ENCODE measurements at places on chromosomes 1 and 21. TPM values are rescaled to one million over a fixed set of nuclear protein-coding genes. Genes with fewer than 3 reads are reported as not detected.

Gene RAD54L
- total RNA-seq = 0.71 TPM

Gene PITHD1
- total RNA-seq = 39.6 TPM

GRCh38 chr1:22248746-22249145 is 105.8 kb upstream of the WNT4 start:
- DNase-seq = no peak

DNA sequence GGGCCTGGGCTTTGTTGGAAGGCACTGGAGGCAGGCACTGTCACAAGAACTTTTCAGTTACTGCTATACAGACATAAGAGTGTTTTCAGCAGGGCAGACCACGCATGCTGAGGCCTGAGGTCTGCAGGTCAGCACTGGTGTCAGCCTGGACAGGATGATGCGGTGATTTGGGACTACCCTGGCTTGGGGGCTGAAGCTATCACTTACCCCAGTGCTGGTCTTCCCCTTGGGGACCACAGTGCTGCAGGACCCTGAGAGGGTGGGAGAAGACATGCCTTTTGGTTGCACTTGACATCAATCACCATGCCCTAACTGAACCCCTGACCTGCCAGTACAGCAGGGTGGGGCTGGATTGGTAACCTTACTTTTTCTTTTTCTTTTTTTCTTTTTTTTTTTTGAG is 9.2 kb downstream of the DMRTB1 start:
- DNase-seq = no peak

DNA sequence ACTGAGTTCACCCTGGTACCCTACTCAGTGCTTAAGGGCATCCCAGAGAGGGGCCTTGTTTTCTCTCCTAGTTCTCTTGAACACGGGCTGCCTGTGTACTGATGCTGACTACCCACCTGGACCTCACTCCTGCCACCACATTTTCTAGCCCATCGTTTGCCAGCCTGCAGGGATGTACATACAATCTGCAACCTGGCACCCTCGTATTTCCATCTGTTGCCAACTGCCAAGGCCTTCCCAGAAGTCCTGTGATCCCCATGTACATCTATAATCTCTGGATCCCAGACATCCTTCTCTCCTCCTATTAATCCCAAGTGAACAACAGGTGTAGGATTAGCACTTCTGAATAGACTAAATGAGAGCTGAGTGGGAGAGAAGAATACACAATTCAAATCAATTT is 212.0 kb downstream of the SLC45A1 start:
- no peak for DNase-seq

Measured in left cardiac atrium (tissue), 4 donors.